ENCODE measurements at places on chromosomes 5 and 9.

DNA sequence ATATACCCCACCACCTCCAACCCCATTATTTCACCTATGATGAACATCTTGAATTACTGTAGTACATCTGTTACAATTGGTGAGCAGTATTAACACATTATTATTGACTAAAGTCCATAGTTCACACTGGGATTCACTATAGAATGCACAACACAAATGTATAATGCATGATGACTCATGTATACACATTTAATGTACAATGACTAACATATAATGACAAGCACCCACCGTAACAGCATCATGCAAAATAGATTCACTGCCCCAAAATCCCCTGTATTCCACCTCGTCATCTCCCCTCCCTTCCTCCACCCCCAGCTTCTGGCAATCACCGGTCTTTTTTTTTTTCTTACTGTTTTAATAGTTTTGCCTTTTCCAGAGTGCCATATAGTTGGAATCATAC is 47.1 kb upstream of the NEK6 start:
- DNase-seq: no peak

- no peak for DNase-seq
These were observed 4.4 kb upstream of the ELL2 start for GRCh38 chr5:95966005-95966404.

DNA sequence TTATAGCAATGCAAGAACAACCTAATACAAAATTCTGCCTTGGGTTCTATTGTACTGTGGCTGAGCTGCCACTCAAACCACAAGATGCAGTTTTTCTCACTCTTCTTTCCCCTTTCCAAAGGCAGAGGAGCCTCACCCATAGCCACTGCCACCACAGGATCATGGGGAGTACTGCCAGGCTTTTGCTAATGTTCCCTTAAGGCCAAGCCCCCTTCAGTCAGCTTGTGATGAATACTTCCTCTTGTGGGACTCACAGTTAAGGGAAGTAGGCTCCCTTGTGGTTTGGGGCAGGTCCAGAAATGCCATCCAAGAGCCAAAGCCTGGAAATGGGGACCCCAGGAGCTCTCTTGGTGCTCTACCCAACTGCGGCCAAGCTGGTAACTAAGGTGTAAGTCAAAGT is 258.7 kb downstream of the SPATA31D1 start:
- DNase-seq: no peak

- DNase-seq: peak; percentile 97
These were observed 9.3 kb upstream of the ZDHHC12 start for GRCh38 chr9:128733256-128733655.

GRCh38 chr5:164375051-164375450 is 869.6 kb downstream of the MAT2B start:
- no peak for DNase-seq

GRCh38 chr9:6793203-6793602 is 35.4 kb downstream of the KDM4C start:
- no peak for DNase-seq

GRCh38 chr5:148963664-148964063 is 99.2 kb downstream of the SH3TC2 start:
- DNase-seq: no peak

- DNase-seq: no peak
These were observed 200.0 kb upstream of the TAS2R1 start for GRCh38 chr5:9830184-9830583.

GRCh38 chr9:77475641-77476473 is 172.3 kb downstream of the GNA14 start:
- no peak for DNase-seq

- no peak for DNase-seq
These were observed 36.3 kb upstream of the STX17 start for GRCh38 chr9:99870126-99870525.

GRCh38 chr9:132585954-132586829 is 3.8 kb downstream of the BARHL1 start:
- peak; percentile 46 for DNase-seq

GRCh38 chr9:90025816-90026215 is 421.0 kb downstream of the GADD45G start:
- DNase-seq: peak; percentile 42

GRCh38 chr9:96117398-96118080 is 184.4 kb downstream of the HSD17B3 start:
- no peak for DNase-seq

DNA sequence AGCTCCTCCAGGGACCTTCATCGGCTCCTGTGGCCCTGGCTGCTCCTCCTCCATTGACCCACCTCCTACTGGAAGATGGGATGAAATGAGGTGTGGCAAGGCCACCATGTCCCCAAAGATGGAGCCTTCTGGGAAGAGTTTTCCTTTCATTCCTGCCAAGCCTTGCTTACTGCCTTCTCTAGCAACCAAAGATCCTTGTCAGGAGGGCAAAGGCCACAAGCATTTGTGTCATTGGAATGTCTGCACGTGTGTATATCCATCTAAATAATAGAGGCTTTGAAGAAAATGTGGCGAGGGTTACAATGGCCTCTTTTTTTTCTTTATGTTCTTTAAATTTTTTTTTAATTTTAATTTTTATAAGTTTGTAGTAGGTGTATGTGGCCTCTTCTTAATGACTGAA is 313.6 kb downstream of the ARHGEF28 start:
- no peak for DNase-seq

GRCh38 chr9:124355039-124355940 is 60.0 kb downstream of the PSMB7 start:
- no peak for DNase-seq

GRCh38 chr9:15834541-15834940 is 281.7 kb downstream of the CCDC171 start:
- DNase-seq: no peak

GRCh38 chr5:172521338-172521932 is 67.1 kb upstream of the SH3PXD2B start:
- no peak for DNase-seq

DNA sequence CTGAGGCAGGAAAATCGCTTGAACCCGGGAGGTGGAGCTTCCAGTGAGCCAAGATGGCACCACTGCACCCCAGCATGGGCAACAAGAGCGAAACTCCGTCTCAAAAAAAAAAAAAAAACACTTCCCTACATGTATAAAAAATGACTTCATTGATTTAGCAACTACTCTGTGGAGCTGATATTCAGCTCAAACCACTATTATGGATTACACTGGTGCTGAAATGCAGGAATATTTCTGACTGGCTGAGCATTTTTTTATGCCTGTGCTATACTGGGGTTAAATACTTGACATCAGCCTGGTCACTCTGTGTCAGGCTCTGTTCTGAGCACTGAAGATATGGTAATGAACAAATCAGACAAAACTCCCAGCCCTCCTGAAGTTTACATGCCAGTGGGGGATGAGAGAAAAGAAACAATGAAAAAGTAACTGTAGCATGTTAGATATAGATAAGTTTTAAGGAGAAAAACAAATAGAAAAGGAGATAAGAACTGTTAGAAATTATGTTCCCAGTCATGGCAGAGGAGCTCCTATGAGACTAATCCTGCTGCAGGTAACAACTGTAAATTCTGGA is 22.6 kb upstream of the TTC39B start:
- no peak for DNase-seq

DNA sequence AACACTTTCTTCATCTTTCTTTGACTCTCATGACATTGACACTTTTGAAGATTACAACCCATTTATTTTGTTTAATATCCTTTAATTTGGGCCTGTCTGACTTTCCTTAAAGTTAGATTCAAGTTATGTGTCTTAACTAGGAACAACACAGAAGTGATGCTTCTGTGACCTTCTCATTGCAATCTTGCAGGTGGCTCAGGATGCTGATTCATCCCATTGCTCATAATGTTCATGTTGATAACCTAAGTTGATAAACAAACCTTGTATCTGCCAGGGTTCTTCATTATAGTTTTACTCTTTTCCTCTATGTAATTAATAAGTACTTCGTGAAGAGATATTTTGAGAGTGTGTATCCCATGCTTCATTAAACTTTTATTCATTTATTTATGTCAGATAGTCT is 107.2 kb upstream of the SHB start:
- no peak for DNase-seq

DNA sequence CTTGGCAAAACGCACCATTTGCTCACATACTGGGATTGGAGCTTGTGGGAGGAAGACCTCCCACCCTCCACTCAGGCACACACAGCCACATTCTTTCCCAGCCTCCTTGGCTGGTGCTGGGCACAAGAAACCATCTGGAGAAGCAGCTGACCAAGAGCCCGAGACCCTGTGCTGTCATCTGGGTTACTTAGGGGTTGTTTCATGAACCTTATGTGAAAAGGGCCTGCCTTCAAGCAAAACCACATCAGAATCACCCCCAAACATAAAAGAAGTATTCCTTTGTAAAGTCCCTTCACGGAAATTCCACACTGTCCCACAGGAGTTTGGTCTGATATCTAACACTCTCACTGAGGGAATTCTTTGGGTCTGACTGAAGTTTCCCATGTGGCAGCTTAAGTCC is 172.1 kb downstream of the NR3C1 start:
- no peak for DNase-seq

- no peak for DNase-seq
These were observed 895.9 kb upstream of the CDH10 start for GRCh38 chr5:25540628-25541027.

DNA sequence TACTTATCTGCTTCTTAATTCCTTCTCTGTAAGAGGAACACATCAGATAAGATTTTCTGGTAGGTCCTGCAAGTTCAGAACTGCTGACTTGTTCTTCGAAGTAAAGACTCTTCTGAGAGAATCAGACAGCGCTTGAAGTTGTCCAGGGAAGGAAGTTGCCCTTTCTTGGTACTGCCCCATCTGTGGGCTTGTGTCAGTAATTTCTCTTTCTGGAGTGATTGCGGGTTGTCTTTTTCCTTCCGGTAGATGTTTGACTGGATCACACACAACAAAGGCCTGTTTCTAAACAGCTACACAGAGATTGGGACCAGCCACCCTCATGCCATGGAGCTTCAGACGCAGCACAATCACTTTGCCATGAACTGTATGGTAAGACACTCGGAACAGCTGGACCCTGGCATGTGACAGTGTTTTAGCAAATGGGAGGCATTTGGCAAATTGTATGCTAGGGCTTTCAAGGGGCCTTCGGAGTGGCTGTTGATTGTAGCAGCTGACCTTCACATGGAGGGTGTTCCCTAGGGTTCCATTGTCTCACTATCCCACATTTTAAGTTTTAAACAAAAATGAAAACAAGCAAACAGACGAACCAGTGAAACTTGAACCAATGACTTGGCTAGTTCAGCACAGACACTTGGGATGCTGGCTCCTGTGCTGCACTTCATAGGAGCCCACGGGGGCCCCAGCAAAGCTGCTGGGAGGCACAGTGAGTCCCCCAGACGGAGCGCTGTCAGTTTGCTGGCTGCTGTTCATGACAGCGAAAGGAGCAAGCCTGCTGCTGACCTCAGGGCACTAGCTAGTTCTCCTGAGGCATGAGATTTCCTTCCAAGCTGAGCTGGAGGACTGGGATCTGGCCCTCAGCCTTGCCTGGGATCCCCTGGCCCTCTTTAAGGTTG is 149.9 kb downstream of the TRIO start:
- DNase-seq: no peak

- DNase-seq: no peak
These were observed 20.6 kb downstream of the FAM240B start for GRCh38 chr9:38699337-38699736.

DNA sequence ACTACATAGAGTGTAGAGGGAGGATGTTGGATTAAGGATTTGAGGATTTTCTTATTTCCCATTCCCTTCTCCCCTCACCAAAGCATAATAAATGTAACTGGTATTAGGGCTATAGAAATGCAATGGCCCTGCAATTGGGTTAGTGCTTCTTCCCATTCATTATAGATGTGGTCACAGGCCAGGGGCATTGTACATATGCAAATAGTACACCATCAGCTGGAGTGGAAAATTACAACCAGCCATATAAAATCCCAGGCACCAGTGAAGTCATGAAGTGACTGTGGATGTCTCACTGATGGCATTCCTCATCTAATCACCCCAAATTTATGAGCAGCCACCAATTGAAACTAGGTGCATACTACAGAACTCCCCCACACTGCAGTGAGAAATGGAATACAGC is 105.9 kb downstream of the PLK2 start:
- no peak for DNase-seq

- DNase-seq: no peak
These were observed 35.1 kb downstream of the GAS1 start for GRCh38 chr9:86912210-86912609.

DNA sequence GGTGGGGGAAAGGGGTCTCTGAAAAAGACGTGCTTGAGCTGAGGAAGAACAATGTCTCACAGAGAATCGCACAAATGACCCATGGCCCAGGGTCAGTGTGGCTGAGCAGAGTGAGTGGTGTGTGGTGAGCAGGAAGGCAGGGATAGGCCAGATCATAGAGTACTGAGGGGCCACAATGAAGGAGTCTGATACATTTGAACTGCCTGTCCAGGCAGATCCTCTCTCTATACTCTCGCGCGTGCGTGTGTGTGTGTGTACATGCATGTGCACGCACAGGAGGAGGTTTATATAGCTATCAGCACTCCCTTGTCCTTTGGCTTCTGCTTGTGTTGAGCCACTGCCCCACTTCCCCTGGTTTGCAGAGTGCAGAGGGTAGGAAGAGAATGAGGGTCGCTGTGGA is 294.0 kb downstream of the ZNF608 start:
- no peak for DNase-seq

- no peak for DNase-seq
These were observed 6.6 kb downstream of the TJP2 start for GRCh38 chr9:69180670-69181069.

DNA sequence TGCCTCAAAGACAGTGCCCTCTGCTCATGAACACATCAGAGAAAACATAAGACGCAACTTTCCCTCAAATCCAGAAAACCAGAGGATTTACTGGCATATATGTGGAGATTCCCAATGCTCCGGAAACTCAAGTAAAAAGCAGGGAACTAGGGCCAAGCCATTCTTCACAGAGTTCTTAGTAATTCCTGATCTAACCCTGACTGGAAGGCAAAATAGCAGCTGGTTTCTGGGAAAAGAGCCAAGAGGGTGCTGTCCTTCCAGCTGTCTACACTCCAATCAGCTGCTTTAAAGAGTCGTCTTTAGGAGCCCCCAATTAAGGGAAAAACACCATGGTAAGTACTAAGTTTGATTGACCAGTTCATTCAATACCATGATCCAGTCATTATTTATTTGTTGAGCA is 49.6 kb downstream of the GNA14 start:
- no peak for DNase-seq

DNA sequence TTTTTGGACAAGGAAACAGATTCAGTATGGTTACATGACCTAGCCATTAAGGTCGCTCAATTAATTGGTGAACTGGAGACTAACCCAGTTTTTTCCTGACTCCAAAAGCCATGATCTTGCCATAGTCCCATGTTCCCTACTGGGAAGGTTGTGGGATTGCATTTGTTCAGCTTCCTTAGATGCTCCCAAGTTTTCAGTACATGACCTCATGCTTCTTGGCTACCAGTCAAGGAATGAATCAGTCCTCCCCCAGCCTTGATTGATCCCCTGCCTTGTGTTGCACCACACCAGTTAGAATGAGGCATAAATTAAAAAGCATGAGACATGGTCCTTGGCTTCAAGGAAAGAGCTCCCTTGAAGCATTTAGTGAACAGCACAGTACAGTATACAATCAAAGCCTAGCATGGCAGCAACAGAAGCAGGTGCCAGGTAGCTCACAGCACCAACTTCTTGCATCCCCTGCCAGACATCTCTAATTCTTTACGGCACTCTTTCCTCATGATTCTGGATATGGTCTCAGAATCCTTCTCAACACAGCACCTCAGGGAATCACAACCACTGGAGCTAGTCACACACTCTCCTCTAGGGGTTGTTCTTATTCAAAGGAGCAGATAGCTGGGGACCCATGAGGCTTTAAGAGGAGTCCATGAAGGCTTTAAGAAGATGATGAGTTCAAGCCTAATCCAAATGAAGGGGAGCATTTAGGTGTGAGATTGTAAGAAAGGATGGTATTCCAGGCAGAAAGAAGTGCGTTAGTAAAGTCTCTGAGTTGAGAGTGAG is 295.5 kb upstream of the CLINT1 start:
- no peak for DNase-seq

- DNase-seq: no peak
These were observed 106.2 kb upstream of the SARDH start for GRCh38 chr9:133844398-133844784.

All from ELF-1 (cell line).